Fibroblast of skin of left biceps (primary cell): ENCODE measurements at places on chromosomes 3 and 15.

DNA sequence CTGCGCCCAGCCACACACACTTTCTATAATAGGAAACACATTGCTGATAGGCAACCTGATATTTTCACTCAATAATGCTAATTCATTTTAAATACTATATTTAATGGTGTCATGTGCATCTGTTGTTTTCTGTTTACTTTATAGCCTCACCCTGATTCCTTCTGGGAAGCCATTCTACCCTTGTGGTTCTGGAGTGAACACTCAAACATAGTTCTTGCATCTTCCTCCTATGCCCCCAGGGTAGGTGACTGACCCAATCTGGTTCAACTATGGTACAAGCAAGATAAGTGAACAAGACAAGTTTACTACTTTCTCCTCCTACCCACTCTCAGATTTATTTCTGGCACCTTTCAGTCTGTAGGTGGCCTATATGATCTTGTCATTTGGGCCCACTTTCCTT, 4.3 kb upstream of the SCG3 start:
- DNase-seq, result no peak

GRCh38 chr3:64319391-64319790, 94.1 kb upstream of the PRICKLE2 start:
- no peak for DNase-seq

DNA sequence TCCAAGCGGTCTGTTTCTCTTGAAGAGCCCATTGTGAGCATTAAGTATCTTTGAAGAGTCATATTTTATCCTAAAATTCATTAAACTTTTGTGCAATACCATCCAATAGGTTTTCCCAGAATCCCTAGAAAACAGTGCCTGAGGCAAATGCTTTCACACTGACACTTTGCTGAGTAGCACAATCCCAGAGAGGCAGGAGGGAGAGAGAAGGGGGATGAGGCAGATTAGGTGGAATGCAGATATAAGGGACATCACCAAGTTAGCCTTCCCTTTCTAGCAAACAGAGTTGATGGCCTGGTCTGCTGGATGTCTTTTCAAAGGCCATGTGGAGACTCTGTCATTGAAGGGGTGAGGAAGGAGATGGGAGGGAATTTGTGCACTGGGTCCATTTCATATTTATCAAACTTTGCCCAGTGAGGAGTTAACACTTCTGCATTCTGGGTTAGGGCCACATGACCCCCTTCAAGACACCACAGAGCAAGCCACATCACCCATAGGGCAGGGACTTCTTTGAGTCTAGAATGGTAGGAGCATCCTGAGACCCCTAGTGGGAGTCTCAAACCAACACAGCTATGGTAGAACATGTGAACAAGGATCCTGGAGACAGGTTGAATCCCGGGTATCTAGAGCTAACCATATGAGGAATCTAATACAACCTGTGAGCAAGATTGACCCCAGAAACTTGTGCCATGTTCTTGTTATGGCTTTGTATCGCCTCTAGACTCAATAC, 32.0 kb upstream of the SEMA6D start:
- no peak for DNase-seq

GRCh38 chr3:178663201-178663934, 127.1 kb downstream of the KCNMB2 start:
- DNase-seq, result no peak

GRCh38 chr3:134474956-134475355, 10.8 kb downstream of the ANAPC13 start:
- DNase-seq, result no peak

- DNase-seq, result no peak
These were observed 168.4 kb downstream of the MEGF11 start for GRCh38 chr15:66085128-66085527.

DNA sequence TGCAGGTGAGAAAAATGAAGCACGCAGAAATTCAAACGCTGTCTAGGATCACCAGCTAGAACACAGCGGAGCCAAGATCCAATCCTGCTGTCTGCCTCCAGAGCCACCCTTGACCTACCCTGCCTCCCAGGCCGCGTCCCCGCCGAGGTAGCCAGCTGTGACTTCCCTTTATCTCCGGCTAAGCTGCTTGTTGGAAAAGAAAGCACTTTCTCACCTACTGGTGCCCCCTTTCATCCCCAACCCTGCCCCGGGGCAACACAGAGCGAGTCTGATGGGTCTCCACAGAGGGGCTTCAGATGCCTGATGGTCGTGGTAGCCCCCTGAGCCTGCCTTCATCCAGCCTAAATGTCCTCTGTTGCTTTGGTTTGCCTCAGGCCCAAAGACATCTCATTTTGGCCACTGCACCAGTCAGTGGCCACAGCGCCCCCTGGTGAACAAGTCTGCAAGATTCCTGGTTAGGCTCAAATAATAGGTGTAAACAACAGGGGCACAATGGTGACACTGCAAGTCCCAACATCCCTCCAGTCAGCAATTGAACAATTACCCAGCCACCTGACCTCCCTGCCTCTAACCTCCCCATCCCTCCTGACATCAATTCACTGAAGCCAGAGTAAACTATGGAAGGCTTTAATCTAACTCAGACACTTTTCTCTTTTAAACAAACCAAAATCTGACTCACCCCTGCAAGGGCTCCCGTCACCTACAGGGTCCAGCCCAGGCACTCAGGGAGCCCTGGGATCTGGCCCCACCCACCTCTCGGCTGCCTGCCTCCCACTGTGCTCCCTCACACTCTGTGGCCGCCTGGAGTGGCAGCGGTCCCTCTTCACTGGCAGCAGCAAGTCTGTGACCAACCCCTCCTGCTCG, 27.3 kb upstream of the BCL2L10 start:
- peak; percentile 22 for DNase-seq

- DNase-seq, result no peak
These were observed 793 bp downstream of the SLC30A4 start for GRCh38 chr15:45521596-45522327.

DNA sequence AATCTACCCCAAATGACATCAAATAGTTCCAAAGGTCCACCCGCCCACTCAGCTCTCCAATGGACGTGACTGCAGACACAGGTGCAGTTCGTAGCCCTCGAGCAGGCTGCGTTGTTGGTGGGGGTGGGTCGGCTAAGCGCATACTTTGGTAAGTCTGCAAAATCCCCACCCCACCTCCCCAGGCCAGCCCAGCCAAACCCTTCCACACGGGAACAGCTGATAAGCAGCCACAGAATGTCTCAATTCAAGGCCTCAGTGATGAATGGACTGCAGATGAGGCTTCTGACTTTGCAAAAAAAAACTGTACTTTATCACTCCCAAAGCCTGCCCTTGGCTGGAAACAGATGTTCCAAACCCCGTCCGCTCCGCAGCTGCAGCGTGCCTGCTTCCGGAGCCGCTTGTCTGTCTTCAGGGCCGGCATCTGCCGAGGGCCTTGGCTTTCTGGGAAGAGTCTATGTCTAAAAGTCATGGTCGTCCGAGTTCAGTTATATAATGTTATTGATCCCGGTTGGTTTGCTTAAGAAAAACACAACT, 38.2 kb downstream of the PCSK6 start:
- peak; percentile 36 for DNase-seq

- DNase-seq, result no peak
These were observed 102.9 kb upstream of the KLF13 start for GRCh38 chr15:31223478-31224350.

DNA sequence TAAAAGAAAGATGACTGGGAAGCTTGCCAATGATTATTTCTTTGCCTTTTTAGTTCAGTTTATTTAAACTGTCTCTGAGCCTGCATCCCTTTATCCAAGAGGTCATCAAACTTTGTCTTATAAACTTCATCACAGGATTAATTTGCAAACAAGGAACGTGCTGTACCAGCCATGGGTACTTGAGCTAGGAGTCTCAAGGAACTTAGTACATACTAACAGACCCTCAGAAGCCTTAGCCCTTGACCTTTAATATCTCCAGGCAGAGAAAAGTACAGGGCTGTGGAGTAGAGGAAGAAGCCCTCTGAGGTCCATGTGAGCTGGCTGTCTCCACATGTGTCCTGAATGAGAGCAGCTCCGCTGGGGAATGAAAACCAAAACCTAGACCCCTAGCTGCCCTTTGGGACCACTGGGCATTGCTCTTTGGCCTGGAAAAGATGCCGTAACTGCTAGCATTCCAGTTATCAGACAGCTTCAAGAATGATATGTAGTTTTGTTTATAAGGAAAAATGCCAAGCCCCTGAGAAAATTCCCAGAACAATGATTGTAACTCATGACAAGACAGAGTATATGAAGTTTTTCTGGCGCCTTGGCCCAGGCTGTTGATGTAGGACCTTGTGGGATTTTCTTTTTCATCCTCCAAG, 92.1 kb downstream of the ASB7 start:
- no peak for DNase-seq

- DNase-seq, result no peak
These were observed 111.5 kb downstream of the PDZRN3 start for GRCh38 chr3:73513260-73513659.

GRCh38 chr3:24156466-24156865, 211.4 kb downstream of the NR1D2 start:
- DNase-seq, result peak; percentile 33

DNA sequence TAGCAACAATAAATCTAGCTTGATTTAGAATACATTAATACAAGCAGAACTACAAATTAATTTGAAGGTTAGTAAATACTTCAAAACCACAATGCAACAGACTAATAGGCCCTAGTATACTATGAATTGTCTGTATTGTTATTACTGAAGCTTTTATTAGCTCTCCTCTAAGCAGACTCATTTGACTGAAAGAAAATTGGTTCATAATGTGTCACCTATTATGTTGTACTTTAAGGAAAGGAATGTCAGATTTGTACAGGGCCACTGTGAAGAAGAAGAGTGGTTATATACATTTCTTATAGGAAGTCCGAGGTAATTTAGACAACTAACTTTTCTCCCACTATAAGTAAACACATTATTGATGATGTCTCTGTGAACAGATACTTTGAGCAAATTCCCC, 954.5 kb downstream of the ZPLD1 start:
- DNase-seq, result no peak

GRCh38 chr3:117281371-117281770, 571.8 kb downstream of the TUSC7 start:
- DNase-seq, result peak; percentile 3

GRCh38 chr15:101604124-101604874, 47.9 kb downstream of the TM2D3 start:
- no peak for DNase-seq

DNA sequence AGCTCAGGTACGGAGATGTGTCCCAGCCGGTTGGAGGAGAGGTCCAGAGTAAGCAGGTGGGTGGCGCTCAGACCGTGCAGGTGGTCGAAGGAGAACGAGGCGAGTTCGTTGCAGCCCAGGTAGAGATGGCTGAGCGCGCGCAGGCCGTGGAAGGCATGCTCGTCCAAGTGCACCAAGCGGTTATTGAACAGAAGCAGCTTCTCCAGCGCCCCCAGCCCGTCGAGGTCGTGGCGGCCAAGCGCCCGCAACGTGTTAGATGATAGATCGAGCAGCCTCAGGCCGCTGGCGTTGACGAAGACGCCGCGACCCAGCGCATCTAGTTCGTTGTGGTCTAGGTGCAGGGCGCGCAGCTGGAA, 648 bp downstream of the AMIGO3 start:
- no peak for DNase-seq

DNA sequence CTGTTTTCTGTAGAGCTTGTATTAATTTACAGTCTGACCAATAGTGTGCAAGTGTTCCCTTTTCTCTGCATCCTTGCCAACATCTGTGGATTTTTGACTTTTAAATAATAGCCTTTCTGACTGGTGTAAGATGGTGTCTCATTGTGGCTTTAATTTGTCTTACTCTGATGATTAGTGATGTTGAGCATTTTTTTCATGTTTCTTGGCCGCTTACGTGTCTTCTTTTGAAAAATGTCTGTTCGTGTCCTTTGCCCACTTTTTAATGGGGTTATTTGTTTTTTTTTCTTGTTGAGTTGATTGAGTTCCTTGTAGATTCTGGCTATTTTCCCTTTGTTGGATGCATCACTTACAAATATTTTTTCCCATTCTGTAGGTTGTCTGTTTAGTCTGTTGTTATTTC, 7.6 kb upstream of the ACOX2 start:
- DNase-seq, result no peak
